D721Med (cell line): ENCODE measurements at places on chromosomes 12 and 14.

- no peak for DNase-seq
Observed at GRCh38 chr12:4026020-4026358, 152.8 kb upstream of the PARP11 start.

GRCh38 chr12:71400481-71400880 lies 39.1 kb upstream of the LGR5 start:
- no peak for DNase-seq

DNA sequence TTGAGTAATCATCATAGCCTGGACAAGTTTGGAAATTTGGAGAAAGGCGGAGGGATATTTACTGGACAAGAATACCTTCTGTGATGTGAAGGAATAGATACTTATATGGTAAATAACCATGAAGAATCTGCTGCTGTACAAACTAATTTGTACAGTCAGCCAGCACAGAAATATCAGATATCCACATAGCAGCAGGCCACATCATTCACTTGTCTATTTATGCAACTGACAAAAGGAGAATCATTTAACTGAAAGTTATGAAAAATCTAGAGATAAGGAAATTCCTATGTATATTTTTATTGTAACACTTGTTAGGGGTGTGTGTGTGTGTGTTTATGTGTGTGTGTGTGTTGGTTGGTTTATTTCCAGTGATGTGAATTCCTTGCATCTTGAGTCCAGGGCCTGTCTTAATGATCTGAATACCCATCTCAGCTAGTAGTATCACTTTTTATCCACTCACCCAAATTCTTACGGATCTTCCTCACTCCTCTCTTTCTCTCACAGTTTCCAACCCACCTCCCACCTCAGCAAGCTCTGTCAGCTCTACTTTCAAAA lies 10.5 kb upstream of the LRIG3 start:
- DNase-seq, result no peak

GRCh38 chr12:98870504-98870903 lies 225.4 kb downstream of the APAF1 start:
- no peak for DNase-seq

GRCh38 chr14:85762526-85762925 lies 232.6 kb downstream of the FLRT2 start:
- DNase-seq, result no peak

DNA sequence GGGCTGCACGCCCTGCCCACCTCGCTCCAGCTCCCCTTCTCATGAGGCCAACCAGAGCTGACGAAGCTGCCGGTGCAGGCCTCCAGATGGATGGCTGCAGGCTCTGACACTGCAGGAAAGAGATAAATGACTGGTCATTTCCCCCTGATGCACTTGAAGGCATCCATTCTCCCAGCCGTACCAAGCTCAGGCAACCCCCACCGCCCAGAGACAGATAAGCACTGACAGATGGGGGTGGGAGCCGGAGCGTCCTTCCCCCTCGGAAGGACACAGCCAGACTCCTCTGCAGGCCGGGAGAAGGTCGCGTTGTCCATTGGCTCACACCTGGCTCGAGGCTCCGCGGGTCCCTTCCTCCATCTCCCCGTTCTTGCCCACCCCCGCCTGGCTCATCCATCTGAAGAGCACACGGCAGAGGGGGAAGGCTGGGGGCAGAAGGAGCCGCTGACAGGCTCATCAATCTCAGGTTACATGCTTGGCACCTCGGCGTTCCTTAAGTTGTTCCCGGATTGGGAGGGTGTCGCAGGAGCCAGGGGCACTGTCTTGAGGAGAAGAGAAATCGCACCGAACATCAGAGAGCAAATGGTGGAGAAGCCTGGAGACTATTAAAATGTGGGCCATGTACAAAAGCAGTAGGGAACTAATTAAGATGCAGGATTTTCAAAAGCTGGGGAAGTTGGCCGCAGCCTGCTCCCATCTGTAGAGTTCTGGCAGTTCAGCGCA lies 151.6 kb downstream of the DPF3 start:
- no peak for DNase-seq

- no peak for DNase-seq
Observed at GRCh38 chr14:68986926-68987652, 8.0 kb upstream of the ACTN1 start.

GRCh38 chr12:25241167-25242020 lies 9.3 kb downstream of the KRAS start:
- no peak for DNase-seq
